HCT116 (cell line): ENCODE measurements at places on chromosomes 16 and 17. TPM values are rescaled to one million over a fixed set of nuclear protein-coding genes. Genes with fewer than 3 reads are reported as not detected.

GRCh38 chr17:60089096-60089806, 10.5 kb upstream of the HEATR6 start:
- no peak for DNase-seq

DNA sequence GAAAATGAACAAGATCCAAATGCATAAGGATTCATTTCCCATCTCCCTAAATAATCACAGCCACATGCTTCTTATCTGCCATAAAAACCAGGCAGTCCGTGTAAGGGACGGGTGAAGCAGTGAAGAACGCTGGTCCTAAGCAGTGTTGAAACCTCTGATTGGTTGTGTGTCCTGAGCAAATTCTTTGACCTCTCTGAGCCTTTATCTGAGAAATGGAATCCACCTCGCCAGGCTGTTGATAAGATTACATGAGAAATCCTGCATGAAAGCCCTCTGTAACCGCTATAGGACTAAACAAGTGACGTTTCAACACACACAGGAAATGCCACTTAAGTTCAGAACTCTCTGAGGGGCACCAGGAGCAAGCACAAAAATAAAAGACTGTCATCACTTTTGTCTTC, 26.8 kb downstream of the GAS7 start:
- no peak for DNase-seq

DNA sequence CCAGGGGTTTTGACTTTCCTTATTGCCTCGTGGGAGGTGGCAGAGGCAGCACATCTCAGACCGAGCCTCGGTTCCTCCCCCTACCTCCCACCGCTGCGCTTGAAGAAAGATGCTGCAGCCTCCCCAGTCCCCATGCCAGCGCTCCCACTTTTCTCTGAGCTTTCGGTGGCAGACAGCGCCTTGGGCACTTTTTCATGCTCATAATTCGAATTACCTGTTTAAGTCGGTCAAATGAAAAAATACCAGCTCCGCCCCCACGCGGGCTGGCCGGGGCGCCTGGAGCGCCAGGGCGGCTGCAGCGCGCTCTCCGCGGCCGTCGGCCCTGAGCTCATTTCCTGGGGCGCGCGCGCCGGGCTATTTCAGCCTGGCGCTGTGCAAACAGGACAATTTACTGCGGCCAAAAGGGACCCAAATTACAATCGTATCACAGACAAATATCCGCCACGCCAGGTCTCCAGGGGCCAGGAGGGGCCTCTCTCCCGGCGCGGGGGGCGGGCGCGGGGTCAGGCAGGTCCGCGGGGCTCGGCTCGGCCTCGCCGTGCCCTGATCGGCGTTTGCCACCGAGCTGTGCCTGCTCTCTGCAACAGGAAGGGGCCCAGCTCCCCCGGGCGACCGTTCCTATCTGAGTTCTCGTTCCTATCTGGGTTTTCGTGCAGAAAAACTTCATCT, 45.0 kb downstream of the SOST start:
- DNase-seq, result no peak

GRCh38 chr17:81961087-81961511, at the start of gene NOTUM:
TSS of gene NOTUM (minus strand) at chr17:81961187. CDS start at chr17:81960909, 278 bp downstream.
- DNase-seq, result no peak

- DNase-seq, result no peak
These were observed 20.8 kb downstream of the CIAPIN1 start for GRCh38 chr16:57426356-57426755.

DNA sequence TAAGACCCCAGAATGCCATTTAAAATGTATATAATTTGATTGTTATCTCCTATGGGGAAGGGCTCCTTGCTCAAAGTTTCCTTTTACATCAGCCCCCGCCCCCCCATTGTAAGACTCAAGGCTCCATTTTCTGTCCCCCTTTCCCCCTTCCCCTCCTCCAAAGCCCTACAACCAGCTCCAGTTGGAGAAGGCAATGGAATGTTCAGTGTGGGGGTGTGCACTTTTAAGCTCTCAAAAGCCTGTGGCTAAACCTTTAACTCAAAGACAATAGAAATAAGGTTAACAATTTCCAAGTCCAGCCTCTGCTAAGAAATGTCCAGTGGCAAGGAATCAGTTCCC, 114.7 kb downstream of the NOG start:
- DNase-seq, result no peak

GRCh38 chr16:75733305-75734211, 7.3 kb upstream of the CPHXL start:
- DNase-seq, result no peak

DNA sequence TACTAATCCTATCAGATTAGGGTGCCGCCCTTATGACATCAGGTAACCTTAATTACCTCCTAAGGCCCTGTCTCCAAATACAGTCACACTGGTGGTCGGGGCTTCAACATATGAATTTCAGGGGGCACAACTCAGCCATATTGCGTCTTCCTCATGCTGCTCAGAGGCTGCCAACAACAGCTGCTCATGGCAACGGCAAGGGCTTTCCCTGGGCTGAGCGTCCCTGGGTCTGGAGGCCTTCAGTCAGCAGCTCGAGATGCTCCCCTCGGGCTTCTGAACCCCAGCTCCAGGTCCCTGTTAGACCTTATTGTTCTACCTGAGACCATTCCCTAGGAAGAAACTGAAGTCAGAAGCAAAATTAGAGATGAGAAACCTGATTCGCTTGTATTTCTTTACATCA, 157.2 kb downstream of the TMEM132E start:
- DNase-seq, result no peak

- DNase-seq, result no peak
These were observed 132.5 kb downstream of the AATF start for GRCh38 chr17:37081287-37081686.

DNA sequence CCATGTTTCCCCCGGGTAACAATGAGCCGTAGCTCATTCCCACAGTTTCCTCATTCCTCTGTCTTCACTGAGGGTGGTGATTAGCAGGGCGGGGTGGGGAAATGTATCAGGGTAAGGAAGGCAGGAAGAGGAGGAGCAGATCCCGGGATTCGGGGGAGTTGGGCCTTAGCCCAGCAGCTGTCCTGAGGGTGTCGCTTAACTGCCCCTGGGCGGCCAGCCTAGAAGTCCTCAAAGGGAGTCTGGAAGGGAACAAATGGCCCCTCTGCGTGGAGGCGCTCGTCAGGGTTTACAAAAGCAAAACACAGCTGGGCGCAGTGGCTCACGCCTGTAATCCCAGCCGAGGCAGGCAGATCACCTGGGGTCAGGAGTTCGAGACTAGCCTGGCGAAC, 14.3 kb downstream of the MLYCD start:
- no peak for DNase-seq

GRCh38 chr17:7437950-7438614, 1.2 kb upstream of the FGF11 start:
- no peak for DNase-seq

DNA sequence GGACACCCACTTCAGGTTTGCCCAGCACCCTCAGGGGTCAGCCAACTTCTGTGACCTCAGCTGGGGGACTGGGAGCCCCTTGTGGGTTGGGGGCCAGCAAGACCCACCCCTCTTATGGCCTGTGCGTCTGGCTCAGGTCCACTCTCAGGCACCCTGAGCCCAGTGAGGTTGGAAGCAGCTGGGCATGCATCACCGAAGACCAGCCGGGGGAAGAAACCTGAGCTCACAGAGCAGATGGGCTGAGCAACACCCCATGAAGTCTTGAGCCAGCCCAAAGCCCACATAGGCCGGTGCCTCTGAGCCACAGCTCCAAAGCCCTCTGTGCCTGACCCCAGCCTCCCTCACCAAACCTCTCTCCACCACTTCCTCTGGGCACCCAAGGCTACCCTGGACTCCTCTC, 166.7 kb downstream of the RBFOX3 start:
- no peak for DNase-seq

DNA sequence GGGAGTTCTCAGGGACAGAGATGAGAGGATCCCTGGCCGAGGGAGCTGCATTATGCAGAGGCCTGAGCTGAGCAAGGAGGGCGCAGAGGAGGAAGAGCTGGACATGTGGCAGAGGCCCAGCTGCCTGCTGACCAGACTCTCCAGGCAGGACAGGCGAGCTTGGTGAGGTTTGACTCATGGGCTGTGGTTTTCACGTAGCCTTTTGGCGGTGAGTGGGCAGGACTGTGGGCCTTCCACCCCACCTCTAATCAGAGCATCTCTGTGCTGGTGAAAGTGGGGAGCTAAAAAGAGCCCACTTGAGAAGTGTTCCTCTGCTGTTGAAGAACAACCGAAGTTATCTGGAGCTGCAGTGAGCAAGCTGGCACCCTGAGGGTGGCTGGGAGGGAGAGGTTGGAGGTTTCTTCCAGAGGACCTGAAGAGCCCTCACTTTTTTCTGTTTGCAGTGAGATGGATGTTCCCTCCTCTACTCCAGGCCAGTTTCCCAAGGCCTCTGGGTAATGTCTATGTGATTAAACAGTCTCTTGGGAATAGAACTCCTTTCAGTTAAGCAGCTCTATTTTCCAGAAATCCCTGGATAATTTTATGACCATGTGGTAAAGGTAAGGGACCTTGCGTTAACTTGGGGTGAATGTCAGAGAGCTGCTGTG, 11.9 kb downstream of the EPN2 start:
- no peak for DNase-seq

DNA sequence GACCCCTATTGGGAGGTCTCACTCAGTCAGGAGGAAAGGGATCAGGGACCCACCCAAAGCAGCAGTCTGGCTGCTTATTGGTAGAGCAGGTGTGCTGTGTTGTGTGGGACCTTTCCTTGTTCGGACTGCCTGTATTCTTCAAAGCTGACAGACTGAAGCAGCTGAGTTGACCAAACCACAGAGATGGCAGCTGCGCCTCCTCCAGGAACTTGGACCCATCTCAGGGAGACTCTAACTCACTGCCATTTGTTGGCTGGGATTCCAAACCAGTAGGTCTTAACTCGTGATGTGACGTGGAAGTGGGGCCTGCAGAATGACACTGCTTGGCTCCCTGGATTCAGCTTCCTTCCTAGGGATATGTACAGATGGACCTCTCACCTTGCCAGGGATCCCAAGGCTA, 9.6 kb upstream of the UQCRC2 start:
- no peak for DNase-seq

GRCh38 chr16:81003610-81004460, 2.9 kb downstream of the CMC2 start:
- DNase-seq, result no peak

GRCh38 chr16:66026211-66026610, 340.3 kb upstream of the CDH5 start:
- no peak for DNase-seq

The DNAAF8 gene
- total RNA-seq, result 1.0 TPM

The ITGAD gene
- 0.12 TPM for total RNA-seq

The STRADA gene
- 38.0 TPM for total RNA-seq

The GSG1L gene
- total RNA-seq, result not detected

The MFAP4 gene
- 0.52 TPM for total RNA-seq

The EVI2A gene
- not detected for total RNA-seq
